RWPE1 (cell line): ENCODE measurements at places on chromosomes 6 and 20.

- no peak for DNase-seq
Measured at GRCh38 chr6:30655743-30656094, 8.8 kb downstream of the C6orf136 start.

DNA sequence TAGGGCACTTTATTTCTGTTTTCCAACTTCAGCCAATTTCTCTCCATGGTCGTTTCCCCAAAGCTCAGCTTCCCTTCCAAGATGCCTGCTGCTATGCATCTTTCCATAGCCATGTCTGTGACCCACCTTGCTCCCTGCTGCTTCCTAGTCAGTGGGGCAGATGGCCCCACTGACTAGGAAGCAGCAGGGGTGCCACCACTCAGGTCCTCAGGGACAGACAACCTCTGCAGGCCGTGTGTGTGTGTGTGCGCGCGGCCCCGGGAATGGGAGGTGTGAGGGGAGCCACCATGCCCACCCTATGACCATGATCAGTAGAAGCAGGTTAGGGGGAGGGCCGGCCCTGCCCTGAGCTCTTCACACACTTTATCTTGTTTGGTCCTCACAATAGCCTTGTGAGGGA, 2.7 kb upstream of the IP6K3 start:
- DNase-seq, result no peak

GRCh38 chr6:110221738-110222137, 41.5 kb downstream of the CDC40 start:
- no peak for DNase-seq

DNA sequence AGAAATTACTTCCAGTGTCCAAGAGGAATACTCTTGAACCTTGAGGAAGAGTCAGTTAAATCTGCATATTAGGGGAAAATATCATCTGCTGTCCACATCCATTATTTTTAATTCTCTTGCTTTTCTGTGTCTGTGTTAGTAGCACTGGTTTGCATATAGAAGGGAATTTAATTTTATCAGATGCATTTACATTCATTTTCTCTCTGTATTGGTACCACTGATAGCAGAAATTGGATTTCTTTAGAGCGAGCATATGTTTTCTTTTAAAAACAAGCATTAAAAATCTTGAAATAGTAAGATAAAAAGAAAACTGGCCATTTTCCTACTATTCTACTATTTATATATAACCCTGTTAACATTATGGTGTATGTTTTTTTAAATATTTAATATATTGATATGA, 83.8 kb downstream of the KIZ start:
- no peak for DNase-seq
